CMK (cell line): ENCODE measurements at places on chromosomes 2 and 18.
A peak's percentile ranks its signal among the peaks of the same experiment; 100 is the strongest.

DNA sequence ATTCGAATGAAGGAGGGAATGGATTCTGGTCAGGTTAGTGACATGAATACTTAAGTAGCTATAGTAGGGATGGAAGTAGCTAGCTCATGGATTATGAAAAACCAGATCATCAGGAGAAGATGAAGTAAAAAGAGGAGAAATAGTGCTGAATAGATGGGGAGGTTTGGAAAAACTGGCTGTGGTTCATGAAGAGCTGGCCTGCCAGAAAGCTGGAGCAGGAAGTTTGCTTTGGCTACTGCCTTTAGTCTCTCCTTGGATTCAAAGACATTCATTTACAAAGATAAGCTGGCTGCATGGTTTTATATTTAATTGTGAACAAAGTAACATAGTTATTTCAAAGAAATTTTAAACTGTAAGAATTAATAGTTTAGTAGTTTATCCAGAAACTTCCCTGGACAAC is 567.0 kb downstream of the RIT2 start:
- no peak for DNase-seq

DNA sequence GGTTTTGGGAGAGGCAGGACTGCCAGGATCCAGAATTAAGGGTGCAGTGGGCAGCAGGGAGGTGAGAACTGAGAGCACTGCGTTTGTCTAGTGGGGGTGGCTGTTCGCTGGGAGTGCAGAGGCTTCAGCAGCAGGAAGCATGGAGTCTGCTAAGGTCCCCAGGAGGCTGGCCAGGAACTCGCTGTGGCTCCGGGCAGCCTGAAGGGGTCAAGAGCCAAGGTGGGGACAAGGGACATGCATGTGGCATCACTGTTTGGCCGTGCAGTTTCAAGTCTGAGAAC is 43.2 kb upstream of the SEMA4C start:
- DNase-seq: no peak

DNA sequence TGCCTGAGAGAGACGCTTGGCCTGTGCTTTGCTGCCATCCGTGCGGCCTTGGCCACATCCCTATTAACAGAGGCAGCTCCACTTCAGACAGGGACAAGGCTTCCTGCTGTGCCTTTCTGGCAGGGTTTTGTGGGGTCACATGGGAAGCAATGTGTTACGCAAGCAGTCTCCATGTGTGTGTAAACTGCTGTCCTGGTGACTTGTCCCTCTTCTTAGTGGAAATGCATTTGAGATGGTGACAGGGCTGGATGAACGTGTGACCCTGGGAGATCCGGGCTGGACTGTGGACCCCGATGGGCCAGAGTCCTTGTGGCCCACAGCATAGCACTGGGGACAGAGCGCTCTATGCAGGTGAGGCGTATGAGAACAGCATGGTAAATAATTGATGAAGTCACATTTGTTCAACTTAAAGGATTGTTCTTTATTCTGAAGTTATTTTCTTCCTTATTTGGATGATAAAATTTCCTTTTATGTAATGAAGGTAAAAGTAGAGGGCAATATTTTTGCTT is 23.2 kb downstream of the ASB1 start:
- DNase-seq: no peak

- DNase-seq: peak; percentile 66
Measured at GRCh38 chr18:13395577-13395976, 177.0 kb downstream of the LDLRAD4 start.

DNA sequence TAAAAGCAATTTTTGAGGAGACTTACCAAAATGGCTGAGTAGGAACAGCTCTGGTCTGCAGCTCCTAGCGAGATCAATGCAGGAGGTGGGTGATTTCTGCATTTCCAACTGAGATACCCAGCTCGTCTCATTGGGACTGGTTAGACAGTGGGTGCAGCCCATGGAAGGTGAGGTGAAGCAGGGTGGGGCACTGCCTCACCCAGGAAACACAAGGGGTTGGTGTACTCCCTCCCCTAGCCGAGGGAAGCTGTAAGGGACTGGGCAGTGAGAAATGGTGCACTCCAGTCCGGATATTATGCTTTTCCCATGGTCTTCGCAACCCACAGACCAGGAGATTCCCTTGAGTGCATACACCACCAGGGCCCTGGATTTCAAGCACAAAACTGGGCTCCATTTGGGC is 419.0 kb downstream of the NUP35 start:
- no peak for DNase-seq

DNA sequence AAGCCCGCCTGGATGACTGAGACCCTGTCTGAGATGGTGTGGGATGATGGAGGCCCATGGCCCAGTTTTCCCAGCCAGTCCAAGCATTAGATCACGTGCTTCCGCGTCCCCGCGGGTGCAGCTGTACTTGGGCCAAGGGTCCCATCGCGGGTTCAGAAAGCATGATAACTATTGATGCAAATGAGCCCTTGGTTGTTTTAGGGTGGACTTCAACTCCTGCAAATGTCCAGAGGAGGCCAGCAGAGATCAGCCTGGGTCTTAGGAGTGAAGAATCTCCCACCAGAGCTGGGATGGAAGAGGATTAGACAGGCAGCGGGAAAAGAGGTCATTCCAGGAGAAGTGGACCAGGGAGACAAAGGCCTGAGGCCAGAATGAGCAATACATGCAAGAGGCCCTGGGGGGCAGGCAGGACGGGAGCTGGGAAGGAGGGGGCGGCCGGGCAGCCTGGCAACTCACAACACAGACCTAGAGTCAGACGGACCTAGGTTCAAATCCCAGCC is 89.9 kb upstream of the TMEM247 start:
- no peak for DNase-seq

DNA sequence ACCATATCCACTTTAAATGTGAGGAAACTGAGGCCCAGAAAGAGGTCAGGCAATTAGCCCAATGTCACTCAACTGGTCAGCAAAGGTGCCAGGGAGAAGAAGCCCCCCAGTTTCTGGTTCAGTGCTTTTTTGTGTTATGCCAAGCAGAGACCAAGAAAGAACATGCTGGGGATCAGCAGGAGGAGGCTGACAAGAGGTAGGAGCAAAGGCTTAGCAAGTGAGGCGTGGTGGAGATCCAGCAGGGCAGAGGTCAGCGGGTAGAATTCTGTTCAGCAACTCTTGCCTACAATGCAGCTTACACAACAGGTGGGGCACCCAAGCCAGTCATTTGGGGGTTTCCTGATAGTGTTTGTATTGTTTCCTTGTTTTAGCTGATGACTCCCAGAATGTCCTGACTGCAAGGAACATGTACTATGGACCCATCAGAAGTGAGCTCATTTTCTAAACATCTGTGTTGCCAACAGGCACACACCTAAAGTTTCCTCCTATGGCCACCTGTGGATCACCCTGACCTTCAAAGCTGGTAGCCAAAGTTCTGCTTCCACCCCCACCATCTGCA is 28.2 kb downstream of the LPIN2 start:
- no peak for DNase-seq

GRCh38 chr2:23505984-23506380 is 121.0 kb downstream of the KLHL29 start:
- DNase-seq: no peak

- no peak for DNase-seq
Measured at GRCh38 chr18:50671376-50671775, 111.5 kb downstream of the MAPK4 start.

DNA sequence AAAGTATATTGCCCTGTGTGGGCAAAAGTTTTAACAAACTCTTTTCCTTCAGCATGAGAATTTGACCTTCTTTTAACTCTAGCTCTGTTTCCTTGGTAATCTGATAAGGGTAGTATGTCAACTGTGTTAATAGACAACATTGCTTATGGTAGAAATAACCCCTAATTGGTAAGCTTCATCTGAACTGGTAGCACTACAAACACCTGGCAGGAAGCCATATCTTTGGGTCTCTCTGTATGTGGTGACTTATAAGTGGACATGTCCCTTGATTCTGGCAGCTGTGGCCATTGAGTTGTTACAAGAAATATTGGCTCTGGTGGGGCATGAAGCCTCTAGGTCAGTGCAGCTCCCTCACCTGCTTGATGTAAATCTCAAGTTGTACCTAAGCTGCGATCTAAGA is 46.9 kb downstream of the MBD5 start:
- no peak for DNase-seq

- DNase-seq: no peak
Measured at GRCh38 chr2:6667326-6667725, 198.4 kb downstream of the CMPK2 start.

GRCh38 chr2:123521854-123522253 is 503.2 kb upstream of the CNTNAP5 start:
- DNase-seq: no peak

GRCh38 chr2:203802342-203803052 is 65.1 kb upstream of the CTLA4 start:
- DNase-seq: no peak

GRCh38 chr2:142572346-142573132 is 304.9 kb upstream of the KYNU start:
- DNase-seq: no peak

GRCh38 chr2:175234153-175234552 is 52.6 kb upstream of the ATP5MC3 start:
- no peak for DNase-seq

DNA sequence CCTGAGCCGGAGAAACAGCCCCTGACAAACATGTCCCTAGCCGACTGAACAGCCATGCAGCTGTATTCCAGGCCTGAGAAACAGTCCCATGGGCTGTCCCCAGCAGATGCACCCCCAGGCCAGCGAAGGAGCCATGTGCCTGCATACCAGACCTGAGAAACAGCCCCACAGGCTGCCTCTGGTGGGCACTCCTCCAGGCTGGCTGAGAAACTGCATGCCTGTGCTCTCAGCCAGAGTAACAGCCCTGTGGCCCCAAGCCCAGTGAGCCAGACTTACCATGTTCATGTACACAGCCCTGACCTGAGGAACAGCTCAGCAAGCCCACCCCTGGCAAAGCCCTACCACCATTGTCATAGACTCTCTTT is 24.8 kb downstream of the BOLL start:
- no peak for DNase-seq

- no peak for DNase-seq
Measured at GRCh38 chr2:39501412-39501811, 64.3 kb upstream of the MAP4K3 start.

- DNase-seq: no peak
Measured at GRCh38 chr2:46967990-46968647, 52.5 kb upstream of the MCFD2 start.

- no peak for DNase-seq
Measured at GRCh38 chr2:124698979-124699565, 674.0 kb downstream of the CNTNAP5 start.

DNA sequence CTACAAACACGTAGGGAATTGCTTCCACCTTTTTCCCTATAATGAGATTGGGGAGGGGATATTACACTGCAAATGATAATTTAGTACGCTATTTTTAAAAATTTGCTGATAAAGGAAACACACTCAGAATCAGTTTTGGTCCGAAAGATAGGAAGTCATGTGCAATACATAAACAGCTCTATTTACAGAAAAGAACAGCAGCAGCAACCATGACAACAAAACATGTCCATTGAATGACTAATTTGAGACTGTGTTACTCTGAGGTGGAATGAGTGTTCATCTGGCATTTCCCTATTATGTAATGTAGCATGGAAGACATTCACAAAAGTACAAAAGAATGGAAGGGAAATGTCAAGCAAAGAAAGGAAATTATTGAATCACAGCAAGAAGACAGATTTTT is 337.2 kb downstream of the NBAS start:
- DNase-seq: no peak

- no peak for DNase-seq
Measured at GRCh38 chr2:53826587-53827397, 33.0 kb downstream of the GPR75 start.

DNA sequence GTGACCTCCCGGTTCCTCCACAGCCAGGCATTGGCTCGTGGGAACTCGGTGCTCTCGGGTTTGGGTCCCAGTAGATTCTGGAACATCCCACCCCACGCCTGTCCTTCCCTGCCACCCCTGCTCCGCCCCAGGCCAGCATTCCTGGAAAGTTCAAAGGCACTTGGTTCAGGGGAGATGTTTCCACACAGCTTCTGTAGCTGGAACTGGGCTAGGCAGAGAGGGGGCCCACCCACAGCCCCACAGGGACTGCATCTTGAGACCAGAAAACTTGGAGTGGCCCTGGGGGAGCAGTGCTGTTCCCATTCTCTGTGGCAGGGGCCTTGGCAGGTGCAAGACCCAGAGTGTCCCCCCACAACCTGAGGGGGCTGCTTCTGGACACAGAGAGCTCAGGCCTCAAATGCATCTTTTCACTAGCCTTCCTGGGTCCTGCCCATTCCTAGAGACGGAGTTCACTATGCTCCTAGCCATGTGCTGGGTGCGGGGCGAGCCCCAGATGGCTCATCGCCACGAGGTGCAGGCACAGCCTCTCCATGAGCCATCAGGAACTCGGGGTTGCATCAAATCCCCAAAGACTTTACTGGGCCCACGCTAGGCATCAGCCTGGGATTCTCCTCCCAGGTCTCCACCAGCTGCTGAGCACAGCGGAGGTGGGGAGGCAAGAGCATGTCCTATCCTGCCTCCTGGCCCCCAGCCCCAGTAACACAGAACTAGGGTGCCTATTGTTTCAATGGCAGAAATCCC is 68.7 kb downstream of the ZFP36L2 start:
- no peak for DNase-seq

GRCh38 chr2:51612387-51612786 is 580.5 kb upstream of the NRXN1 start:
- DNase-seq: no peak

- DNase-seq: no peak
Measured at GRCh38 chr2:236805800-236806531, 236.3 kb downstream of the ACKR3 start.

DNA sequence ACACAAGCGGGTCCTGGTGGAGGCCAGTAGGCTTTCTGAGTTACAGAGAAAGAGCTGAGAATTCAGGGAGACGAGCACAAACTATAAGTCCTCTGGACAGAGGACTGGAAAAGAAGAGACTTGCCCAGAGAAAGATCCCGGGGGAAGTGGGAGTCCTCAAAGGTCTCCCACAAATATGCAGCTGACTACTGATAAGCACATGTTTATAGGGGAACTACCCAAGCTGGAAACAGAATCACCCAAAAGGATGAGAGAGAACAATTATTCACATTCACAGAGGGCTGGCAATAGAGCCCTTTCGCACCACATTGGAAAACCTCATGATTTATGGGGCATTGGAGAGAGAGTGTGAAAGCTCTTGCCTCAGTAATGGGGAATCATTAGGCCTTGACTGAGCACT is 337.6 kb downstream of the IRS1 start:
- DNase-seq: no peak

GRCh38 chr2:151025816-151026215 is 235.8 kb downstream of the RBM43 start:
- DNase-seq: no peak

GRCh38 chr18:49226243-49227000 is 234.0 kb downstream of the DYM start:
- no peak for DNase-seq

GRCh38 chr18:37484983-37485834 is 80.4 kb downstream of the CELF4 start:
- no peak for DNase-seq

DNA sequence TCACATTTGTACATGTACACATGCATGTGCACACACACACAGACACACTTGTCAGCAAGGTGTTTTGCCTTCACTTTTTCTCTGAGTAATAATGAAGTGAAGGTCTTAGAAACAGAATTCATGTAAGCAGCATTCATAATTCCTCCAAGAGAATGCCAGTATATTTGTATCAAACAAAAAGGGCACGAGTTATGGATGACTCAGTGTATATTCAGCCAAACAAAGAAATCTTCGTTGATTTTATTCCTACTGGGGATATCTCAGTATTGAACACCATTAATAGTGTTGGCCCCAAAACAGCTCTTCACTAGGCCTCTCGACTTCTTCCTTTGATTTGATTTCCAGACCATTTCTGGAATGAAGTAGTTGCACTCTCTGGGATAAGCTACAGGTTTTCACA is 125.3 kb downstream of the PIK3C3 start:
- no peak for DNase-seq
